ENCODE measurements at places on chromosomes 1 and 21.

DNA sequence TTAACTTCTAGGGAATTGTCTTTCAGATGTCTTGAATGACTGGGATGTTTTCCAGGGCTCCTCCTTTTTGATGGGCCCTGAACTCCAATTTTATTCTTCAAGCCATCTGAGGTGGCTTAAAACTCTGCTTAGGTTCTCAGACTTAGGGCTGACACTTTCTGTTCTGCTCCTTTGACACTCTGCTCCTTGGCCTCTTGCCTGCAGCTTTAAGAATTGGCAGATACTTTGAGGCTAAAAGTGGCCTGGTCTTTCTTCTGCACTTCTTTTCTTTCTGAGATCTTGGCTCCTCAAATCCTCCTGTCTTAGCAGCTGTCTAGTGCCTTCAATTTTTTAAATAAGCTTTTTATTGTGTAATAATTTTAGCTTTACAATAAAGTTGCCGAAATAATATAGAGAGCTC, 294.6 kb downstream of the RPS6KC1 start:
- DNase-seq, result no peak

DNA sequence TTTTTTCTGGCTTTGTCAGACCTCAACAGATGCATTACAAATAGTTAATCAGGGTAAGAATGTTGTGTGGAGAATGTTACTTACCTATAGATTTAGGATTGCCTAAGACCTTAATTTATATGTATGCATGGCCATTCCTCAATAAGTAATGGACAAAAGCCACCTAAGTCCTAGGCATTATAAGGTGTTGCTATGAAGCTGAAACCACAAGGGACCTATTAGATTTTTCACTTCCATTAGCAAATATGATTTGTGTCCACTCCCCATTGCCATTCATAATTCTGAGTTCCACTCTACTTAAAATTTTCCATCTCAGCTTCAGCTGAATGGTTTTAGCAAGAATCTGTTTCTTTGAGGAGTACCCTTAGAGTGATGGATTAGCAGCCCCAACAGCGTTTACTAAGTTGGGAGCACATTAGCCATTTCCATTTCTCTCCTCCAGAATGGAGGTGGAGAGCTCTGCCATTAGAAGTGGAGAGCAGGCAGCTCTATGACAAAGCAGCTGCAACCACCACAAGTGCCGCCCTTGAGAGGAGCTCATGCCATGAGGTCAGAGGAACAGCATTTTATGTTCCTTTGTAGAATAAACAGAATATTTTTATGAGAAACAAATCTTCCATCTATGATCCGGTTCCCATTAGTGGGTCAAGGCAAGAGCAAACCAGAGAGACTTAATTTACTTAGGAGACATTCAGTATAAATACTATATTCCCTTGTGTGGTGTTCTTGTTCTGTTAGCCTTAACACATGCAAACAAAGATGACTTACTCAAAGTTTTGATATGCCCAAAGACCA, 28.9 kb upstream of the C1orf87 start:
- no peak for DNase-seq

GRCh38 chr1:82421782-82422181, 621.0 kb downstream of the ADGRL2 start:
- DNase-seq, result no peak

GRCh38 chr1:2175681-2176454, 18.7 kb downstream of the FAAP20 start:
- no peak for DNase-seq

GRCh38 chr1:198610362-198610761, 28.5 kb upstream of the PTPRC start:
- no peak for DNase-seq

DNA sequence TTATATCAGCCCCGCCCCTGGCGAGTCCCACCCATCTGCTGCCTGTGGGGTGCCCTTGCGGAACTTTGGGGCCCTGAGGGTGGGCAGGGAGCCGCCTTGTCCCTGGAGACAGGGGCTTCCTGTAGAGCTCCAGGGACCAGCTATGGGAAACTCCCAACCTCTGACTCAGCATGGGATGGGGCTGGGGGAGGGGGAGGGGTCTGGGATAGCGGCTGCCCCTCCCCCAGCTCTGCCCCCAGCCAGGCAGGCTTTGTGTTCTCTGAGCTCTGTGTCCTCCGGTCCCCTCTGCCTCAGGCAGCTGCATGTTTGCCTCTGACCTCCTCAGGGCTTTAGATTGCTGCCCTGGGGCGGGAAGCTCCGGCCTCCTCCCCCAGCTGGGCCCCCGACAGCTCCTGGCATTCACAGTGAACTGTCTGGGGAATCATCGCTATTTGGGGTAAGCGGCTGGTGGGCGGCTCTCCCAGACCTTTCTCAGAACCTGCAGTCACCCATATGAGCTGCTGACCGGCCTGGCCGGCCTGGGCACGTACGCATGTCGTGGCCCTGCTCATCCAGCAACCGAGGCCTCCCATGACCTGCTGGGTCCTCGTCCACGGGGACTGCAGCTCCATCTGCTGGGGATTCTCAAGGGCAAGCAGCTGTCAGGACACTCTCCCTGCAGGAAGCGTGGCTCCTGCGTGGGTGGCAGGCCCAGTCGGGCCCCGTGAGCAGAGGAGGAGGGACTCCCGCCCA, 17.1 kb downstream of the ARHGEF16 start:
- DNase-seq, result no peak

DNA sequence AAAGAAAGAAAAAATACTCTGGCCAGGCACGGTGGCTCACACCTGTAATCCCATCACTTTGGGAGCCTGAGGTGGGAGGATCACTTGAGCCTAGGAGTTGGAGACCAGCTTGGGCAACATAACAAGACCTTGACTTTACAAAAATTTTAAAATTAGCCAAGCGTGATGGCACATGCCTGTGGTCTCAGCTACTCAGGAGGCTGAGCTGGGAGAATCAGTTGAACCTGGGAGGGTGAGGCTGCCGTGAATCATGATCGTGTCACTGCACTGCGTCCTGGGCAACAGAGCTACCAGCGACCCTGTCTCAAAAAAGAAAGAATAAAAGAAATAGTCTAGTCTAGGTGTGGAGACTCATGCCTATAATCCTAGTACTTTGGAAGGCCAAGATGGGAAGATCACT, 22.3 kb downstream of the RRP1B start:
- DNase-seq, result no peak

DNA sequence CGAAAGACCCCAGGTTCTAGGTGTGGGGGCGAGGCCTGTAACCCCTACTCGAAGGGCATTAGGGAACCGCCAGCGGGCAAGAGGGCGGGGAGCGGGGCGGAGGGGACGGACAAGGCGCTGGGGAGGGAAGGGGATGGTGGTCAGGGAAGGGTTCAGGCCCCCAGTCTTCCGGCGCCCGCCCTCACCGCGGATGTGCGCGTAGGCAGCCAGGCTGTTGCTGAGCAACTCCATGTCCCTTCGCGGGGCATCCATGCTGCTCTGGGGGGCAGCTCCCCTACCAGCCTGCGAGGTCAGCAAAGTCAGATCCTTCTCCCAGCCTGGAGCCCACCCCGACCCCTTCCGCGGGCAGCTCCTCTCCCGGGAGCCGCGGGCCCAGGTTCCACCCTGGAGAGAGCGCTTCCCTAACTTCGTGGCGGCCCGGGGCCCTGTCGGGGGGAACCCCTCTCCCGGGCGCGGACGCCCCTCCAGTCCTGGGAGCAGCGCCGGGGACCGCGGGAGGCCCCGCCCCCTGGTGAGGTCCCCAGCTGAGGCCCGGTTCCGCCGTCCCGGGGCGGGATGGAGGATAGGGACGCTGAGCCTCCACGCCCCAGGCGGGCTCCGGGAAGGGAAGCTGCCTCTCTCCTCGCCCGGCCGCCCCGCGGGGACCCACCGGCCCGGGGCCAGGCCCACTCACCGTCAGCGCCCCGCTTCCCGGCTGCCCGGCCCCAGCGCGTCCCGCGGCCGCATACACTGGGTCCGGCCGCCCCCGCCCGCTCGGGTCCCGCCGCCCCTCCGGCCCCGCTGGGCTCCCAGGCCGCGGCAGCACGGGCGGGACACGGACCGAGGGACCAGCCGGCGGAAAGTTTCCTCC, 434 bp downstream of the EVA1B start:
- no peak for DNase-seq

DNA sequence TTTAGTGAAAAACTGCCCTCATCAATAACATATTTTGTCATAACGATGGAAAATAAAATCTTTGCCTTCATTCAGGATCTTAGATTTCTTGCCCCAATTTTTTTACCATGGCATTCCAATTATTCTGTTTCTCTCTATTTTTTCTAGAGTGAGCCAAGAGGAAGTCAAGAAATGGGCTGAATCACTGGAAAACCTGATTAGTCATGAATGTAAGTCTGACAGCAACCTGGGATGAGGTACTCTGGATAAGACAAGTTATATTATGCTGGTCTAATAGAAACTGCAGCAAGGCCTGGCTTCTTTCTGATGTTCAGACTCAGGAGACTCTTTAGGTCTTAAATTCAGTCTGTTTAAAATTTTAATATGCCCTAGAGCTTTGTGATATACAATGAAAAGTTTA, 3.5 kb downstream of the RGS4 start:
- no peak for DNase-seq

- no peak for DNase-seq
These were observed 234.4 kb downstream of the KCNT2 start for GRCh38 chr1:196373798-196374197.

- DNase-seq, result no peak
These were observed 10.9 kb downstream of the VWA5B1 start for GRCh38 chr1:20301463-20302107.

DNA sequence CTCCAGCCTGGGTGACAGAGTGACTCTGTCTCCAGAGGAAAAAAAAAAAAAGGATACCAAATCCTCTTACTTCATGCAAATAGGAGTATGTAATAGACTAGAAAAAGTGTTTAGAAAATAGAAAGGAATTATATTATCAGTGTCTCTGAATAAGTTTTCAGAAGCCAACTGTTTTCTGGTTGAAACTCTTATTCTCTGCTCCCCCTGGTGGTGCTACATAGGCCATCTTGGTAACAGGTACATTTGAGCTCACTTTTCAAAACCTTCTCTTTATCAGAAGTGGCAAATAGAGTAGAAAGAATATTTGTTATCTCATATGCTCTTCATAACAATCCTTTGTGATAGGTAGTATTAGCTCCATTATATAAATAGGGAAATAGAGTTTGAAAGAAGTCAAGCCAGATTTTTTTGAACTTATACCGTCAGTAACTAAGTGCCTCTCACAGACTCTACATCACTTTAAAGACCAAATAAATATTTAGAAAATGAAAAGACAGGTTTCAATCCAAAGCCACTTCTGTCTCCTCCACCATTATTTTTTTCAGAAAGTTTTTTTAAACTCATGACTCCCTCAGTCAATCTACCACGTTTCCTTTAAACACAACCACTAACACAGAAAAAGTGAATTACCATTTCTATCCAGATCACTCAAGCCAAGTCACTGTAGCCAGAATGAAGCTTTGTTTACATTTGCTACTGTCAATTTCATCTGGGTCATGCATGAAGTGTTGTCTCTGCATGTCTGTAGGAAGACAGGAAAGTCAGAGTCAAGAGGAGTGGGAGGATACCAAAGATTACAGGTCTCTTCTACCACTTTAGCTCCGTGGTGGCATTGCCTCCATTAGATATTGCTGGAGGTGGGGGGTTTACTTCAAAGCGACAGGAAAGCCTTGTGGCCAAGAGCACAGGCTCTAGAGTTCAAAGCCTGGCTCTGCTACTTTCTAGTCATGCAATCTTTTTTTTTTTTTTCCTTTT, 45.6 kb downstream of the IL23R start:
- no peak for DNase-seq

- DNase-seq, result peak; percentile 10
These were observed 38.4 kb upstream of the FOXO6 start for GRCh38 chr1:41322835-41323234.

- DNase-seq, result no peak
These were observed 2.9 kb downstream of the RUNX1 start for GRCh38 chr21:35046263-35046624.

- DNase-seq, result no peak
These were observed 75.4 kb downstream of the PLD5 start for GRCh38 chr1:242448910-242449645.

DNA sequence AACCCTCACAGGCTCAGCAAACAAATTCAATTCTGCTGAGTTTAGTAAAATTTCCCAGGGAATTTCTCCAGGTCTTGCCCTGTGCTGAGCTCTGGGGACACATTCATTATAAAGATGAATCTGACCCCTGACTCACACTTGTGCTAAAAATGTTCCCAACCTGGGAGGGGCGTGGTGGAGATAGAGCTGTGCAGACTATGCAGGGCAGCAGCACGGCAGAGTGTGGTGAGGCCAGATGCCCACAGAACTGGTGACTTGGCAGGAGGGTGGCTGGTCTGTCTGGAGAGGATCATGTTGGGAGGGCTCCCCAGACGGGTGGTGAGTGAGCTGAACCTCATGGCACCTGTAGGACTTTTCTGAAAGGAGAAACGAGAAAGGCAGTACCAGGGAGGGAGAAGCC, 31.6 kb downstream of the FAAH start:
- DNase-seq, result no peak

DNA sequence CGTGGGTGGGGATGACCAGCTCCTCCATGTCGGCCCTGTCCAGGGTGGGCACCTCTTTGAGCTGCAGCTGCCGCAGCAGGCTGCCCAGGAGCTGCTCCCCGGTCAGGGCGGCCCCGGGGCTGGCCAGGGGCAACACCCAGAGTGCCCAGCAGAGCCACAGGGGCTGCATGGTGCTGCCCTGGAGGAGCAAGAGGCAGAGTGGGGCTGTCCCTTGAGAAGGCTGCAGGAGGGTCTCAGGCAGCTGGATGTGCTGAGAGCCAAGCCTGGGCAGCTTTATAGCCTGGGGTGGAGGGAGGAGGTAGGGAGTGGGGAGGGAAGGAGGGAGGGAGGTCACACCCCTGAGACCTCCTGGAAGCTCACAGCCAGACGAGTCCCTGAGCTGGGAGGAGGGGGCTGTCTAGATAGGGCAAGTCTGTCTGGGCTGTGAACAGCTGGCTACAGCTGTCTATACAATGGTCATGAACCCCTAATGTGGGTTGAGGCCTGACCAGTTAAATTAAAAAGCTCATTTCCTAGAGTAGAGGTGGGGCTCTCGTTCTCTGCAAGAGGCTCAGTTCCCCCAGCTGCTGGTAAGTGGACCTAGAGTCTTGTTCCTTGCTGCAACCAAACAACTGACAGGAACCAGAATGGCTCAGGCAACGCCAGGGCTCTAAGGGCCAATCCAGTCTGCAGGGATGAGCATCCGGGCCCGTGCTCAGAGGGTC, at the start of gene LEFTY1:
Gene LEFTY1, minus strand, starts transcription at position 249 of the 704 bp plus-strand sequence. Its CDS starts 80 bp downstream, at position 169.
- DNase-seq, result no peak

GRCh38 chr1:100440075-100440809, 87.9 kb downstream of the CDC14A start:
- no peak for DNase-seq

DNA sequence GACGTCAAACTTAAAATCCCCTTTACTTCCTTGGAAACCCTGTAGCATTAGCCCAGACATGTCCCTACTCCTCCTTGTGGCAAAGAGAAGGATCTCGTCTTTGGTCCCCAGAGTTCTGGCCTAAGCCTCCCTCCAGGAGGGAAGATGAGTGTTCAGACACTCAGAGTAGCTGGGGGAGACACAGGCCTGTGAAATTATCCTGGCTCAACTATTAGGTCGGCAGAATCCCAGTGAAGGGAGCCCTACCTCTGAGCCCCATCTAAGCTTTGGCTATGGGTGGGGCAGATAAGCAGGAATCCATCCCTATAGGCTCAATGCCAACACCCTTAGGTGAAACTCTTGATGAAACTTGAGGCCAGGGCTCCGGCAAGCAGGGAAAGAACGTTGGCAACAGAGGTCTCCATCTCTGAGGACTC, 1.7 kb upstream of the SFN start:
- DNase-seq, result no peak

GRCh38 chr1:237875291-237875690, 15.4 kb downstream of the ZP4 start:
- no peak for DNase-seq

- no peak for DNase-seq
These were observed 65.6 kb upstream of the SCCPDH start for GRCh38 chr1:246658567-246658966.

- DNase-seq, result no peak
These were observed 612.2 kb upstream of the CXADR start for GRCh38 chr21:16900685-16901084.

- DNase-seq, result no peak
These were observed 1.3 kb downstream of the SHC1 start for GRCh38 chr1:154969246-154969645.
